ENCODE measurements at places on chromosomes 4 and X.

DNA sequence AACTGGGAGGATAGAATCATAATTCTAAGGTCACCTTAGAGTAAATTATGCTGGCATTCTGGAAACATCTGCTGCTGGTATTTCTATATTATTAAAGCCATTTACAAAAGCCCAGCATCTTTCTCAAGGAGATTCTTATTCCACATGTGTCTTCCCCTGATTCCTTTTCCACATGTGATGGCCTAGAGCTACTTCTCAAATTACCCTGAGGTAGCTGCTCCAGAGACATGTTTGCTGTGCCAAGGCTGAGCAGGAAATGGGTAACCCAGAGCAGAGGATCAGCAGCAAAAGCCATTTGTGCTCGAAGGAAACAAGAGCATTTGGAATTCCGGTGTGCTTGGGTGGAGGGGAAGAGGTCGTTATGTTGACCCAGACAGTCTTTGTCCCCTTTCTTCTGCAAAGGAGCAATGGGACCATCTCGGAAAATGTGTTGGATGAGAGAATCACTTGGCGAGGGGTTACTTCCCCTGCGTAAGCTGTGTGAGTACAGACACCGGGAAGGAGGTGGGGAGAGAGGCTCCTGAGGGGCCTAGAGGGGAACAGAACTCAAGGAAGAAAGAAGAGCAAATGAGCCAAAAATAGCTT, 24.6 kb downstream of the TSC22D3 start:
- DNase-seq: no peak

GRCh38 chrX:19599253-19599652, 83.9 kb upstream of the MAP3K15 start:
- no peak for DNase-seq

- DNase-seq: no peak
These were observed 12.9 kb downstream of the LETM1 start for GRCh38 chr4:1842993-1843448.

DNA sequence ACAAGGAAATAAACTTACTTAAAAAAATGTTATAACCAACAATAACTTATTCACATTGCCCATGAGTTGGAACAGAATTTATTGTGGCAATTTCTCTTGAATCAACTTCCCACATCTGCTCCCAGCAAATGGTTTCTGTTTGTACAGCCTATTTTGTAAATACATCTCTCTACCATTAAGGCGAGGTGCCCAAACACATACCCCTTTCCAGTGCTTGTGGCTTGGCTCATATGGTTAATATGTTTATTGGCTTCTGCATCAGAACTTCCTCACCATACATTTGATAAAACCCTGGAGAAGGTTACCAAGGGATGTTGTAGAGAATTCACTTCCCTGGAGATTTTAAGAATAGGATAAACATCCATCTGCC, 207.1 kb downstream of the SOWAHB start:
- DNase-seq: no peak

DNA sequence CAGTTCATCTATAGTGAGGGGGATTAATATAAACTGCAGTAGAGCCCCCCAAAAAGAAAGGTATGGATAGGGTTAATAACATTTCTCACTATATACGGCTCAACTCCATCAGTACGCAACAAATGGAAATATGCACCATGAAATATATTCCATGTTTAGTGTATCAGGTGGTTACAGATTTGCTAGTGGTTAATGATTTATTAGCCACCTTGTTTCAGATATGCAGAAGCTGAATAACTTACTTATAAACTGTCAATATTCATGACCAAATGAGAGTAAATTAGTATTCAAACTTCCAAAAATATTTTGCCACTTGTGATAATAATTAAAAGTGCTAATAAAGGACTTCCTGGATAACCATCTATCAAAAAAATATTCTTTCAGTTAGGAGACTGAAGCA, 14.8 kb downstream of the AMTN start:
- no peak for DNase-seq

DNA sequence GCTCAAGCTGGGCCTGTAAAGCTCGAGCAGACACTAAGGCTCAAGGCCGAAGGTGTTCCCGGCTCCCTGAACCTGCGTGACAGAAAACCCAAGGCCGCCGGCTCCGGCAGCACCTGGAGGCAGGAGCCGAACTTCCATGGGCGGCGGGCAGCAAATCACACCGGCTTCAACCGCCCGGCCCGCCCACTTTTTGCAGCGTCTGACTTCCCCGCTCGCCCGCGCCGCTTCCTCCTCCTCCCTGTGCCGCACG, 940 bp upstream of the NSD2 start:
- peak; percentile 86 for DNase-seq

All from NCI-H510A (cell line).